ENCODE measurements at places on chromosomes 4 and X.

DNA sequence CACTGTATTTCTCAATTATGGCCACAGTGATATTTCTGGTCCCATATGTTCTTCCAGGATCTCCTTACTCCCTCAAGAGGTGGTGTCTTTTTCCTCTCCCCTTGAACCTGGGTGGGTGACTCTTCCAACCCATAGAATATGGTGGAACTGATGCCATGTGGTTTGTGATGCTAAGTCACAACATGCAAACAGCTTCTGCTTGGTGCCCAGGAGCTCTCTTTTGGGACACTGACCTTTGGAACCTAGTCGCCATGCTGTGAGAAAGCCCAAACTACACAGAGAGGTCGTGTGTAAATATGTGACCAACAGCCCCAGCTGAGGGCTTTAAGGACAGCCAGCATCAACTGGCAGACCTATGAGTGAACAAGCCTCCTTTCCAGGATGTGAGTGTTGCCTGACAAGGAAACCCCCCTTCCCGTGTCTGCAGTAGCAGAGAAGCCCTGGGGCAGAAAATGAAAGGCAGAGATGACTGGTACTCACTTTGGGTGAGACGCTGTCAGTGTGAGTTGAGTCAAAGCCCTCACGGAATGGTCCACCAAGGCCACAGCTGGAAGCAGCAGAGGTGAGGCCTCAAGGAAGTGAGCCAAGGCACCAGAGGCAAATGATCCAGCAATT is 223.4 kb downstream of the BCOR start:
- DNase-seq, result no peak

- no peak for DNase-seq
Measured at GRCh38 chr4:55819634-55820033, at the start of gene EXOC1L. TSS of gene EXOC1L (plus strand) at chr4:55819790. CDS start at chr4:55820027, 237 bp downstream.

DNA sequence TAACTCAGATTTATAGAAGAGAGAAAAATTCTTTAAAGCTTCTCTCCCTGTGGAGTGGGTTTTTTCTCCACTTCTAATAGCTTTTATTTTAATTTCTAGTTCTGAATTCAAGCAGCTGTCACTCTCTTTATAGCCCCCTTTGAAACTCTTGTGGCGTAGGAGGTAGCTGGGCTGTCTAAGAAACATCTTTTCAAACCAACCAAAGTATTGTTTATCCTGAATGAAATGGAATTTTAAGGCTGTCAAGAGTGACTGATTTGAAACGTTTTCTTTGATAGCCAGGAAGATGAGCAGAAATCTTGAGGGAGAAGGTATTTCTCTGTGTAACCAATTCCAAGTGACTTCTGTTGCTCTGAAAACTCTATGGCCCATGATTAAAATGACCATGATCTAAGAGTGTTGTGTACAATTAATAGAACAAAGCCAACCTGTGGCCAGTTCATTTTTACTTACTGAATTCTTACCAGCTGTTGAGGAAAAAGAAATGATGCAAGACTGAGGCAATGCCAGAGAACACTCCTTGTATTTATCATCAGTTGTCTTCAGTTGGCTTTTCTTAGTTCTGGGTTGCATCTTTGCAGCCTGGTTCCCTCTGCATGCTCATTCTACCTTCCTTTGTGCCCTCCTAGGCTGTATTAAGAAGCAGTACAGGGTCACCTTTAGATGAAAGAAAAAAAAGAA is 298.4 kb downstream of the ARHGAP10 start:
- DNase-seq, result no peak

DNA sequence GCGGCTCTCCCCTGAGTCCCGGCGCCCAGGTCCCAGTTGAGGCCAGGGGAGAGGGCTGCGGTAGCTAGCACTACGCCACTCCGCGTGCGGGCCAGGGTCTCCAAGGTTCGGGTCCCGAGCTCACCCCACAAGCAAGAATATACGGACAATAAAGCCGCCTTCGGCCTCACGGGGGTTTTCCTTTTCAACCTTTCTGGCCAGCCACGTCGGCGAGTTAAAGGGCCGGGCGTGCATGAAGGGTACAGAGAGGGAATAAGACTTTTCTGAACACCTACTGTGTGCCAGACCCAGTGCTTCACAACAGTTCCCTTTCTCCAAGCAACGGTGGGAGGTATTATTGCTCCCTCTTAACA is 138.5 kb upstream of the ZIC3 start:
- no peak for DNase-seq

DNA sequence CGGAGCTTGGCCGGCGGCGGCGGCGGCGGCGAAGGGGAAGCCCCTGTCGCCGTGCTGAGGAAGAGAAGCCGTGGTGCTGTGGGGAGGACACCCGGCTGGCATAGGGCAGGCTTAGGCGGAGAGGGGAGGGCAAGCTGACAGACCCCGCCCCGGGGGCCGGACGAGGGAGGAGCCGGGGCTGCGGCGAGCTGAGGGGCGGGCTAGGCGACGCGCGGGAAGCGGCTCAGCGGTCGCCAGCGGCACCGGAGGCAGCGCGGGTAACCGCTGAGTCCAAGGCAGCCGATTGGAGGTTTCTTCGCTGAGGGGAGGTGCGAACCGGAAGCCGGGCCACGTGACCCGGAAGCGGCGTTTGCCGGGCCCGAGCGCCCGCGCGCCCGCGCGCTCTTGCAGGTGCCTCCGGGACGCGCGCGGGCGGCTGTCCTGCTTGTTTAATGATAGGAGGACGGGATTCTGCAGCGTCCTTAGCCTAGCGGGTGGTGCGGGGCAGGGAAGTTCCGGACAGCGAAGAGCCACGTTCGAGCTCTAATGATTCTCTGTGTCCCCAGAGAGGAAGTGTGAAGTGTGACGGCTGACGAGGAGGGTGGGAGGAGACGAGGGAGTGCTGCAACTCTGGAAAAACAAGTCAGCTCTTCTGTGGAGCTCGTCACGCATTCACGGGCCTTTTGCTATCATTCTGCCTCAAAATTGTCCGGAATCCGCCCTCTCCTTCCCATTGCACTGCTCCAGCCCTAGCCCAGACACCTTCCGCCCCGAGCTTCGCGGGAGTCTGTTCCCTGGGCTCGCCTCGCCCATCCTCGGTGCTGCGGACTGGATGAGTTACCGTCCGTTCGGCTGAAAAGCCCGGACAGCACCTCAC is at the start of gene AP1S2:
Gene AP1S2, minus strand, starts transcription at position 102 of the 856 bp plus-strand sequence. CDS start 2,289 bp downstream, outside the sequence.
- peak; percentile 96 for DNase-seq

GRCh38 chrX:155535866-155536265 is 76.9 kb downstream of the TMLHE start:
- DNase-seq, result no peak

DNA sequence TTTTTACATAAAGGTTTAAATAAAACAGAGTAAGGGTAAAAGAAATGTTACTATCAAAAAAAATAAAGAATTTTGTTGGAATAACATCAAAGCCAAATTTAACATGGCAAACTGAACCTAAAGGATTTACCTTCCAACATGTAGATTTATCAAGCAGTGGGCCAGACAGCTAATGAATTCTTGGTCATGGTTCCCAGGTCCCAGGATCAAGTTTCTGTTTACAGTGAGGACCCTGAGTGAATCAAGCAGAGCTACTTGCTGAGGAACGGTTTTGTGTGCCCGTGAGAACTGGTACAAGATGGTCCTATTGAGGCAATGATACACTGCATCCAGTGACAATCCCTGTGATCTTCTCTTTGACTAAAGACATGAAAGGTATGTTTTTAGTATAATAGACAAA is 157.1 kb downstream of the CDS1 start:
- DNase-seq, result no peak

DNA sequence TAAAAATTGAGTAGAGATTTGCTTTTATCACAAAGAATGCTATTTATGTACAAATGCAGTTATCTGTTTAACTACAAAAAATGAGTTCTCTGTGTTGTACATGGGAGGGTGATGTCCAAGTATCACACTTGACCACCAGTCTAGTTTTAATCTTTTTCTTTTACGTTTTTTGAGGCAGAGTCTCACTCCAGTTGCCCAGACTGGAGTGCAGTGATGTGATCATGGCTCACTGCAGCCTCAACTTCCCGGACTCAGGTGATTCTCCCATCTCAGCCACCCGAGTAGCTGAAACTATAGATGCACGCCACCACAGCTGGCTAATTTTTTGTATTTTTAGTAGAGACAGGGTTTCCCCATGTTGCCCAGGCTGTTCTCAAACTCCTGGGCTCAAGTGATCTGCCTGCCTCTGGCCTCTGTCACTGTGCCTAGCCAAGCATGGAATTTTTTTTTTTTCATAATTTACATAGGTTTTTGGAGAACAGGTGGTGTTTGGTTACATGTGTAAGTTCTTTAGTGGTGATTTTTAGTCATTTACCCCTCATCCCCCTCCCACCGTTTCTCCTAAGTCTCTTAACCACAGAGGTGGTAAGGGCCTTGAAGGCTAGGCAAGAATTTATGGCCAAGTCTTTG is 47.9 kb upstream of the RPA4 start:
- no peak for DNase-seq

DNA sequence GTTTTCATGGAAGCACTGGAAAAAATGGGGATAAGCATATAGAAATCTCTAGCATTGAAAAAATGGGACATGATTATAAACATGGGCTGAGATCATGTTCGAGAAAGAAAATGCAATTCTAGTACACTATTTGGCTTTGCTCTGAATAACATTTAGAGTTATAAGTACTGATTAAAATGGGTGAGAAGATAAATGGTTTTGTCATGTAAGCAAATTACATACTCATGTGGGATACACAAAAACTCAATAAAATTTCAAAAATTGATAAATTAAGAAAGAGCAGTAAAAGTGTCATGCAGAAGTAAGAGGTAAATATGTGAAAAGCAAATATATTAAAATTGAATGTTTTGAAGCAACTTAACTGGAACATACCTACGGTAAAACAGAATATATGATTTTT is 99.6 kb downstream of the GRIA2 start:
- no peak for DNase-seq

- DNase-seq, result no peak
Measured at GRCh38 chr4:158758142-158758541, 10.7 kb upstream of the FNIP2 start.

DNA sequence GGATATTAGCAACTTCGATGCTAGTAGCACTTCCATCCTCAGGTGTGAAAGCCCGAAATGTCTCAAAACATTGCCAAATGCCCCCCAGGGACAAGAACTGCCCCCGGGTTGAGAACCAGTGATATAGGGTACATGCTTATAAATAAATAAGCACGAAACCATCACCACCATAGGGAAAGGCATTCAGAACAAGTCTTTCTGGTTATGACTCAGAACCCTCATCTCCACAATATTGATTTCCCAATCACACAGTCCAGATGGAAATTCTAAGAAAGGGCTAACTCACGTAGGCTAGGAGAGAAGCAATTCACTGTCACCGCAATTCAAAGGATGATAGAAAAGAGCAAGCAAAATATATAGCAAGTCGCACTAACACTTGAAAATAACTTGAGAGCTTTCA is 84.8 kb downstream of the ANOS1 start:
- no peak for DNase-seq

GRCh38 chr4:109079731-109080130 is 222.7 kb downstream of the COL25A1 start:
- DNase-seq, result no peak

GRCh38 chr4:88090898-88091297 is 67.5 kb downstream of the ABCG2 start:
- DNase-seq, result no peak

DNA sequence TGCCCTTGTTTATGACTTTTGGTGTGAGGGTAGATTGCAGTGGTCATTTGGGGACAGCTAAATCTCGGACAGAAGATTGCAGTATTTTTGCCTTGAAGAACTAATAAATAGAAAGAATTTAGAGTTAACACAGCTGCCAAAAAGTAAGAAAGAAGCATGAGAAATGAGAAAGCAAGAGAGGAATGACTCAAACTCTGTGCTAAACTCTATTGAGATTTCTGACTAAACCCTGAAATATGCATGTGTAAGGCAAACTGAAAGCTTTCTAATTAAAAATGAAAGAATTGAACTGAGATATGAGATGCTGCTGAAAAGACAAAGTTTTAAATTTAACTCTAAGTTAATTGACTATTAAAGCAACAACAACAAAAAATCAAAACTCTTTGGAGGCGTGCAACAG is 791.3 kb downstream of the RAB28 start:
- no peak for DNase-seq

GRCh38 chrX:103774070-103774642 is 2.5 kb upstream of the PLP1 start:
- no peak for DNase-seq

GRCh38 chr4:105453550-105454205 is 20.2 kb downstream of the PPA2 start:
- DNase-seq, result no peak

GRCh38 chr4:180727478-180727877 is 1515.7 kb upstream of the TENM3 start:
- DNase-seq, result no peak

DNA sequence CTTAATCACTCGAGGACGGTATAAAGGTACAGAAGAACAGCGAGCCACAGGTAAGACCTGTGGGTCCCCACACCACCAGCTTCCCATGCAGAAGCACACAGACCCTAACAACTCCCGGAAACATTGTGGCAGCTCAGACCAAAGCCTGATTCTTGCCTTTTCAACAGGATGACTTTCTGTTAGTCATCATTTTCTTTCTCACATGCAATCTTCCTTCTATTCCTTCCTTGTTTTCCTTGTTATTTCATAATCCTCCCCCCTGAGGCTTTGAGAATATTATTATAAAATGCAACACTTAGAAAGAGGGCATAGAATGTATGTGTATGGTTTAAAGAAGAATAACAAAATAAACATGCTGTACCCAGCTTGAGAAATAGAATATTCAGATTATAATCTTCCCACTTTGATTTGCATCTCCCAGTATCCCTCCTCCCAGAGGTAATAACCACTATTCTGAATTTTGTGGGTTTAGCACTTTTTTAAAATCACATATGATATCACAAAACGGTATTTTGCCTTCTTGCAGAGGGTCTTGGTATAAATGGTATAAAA is 100.9 kb downstream of the FHDC1 start:
- no peak for DNase-seq

DNA sequence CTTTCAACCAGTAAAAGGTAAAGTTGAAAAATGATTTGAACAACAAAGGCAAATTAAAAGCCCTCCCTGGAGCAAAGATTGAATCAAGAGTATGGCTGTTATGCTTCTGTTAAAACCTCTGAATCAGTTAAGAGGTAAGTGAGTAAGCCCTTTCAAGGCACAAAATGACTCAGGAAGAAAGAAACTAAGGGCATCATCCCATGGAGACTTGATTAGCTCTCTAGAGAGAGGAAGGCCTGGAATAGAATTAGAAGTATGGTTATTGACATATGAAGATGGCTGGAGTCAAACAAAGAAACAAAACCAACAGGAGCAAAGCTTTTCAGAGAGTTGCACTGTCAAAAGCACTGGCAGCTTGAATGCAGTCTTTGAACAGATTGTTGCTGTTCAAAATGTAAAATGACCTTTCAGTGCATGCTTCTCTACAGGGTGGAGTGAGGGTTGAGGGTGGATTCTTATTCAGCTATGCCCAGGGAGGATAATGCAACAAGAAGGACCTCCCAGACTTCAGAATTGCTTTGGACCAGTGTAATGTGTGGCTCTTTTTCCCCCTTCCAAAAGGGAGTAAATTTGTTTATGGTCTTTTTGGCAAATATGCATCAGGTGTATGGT is 365.5 kb downstream of the GBA3 start:
- DNase-seq, result no peak

GRCh38 chrX:15399962-15400391 is 15.8 kb upstream of the VEGFD start:
- no peak for DNase-seq

GRCh38 chr4:89307446-89308160 is at the start of gene GPRIN3:
TSS of gene GPRIN3 (minus strand) at chr4:89307800. CDS start at chr4:89250110, 57,690 bp downstream.
- no peak for DNase-seq

- DNase-seq, result no peak
Measured at GRCh38 chr4:23855912-23856605, 33.8 kb downstream of the PPARGC1A start.

All from stimulated activated CD8-positive, alpha-beta memory T cell treated with anti-CD3 and anti-CD28 coated beads, Interleukin-7, amount 100 ng/mL, for 1 hour (primary cell).